ENCODE measurements at places on chromosomes 12 and 14.
A peak's percentile ranks its signal among the peaks of the same experiment; 100 is the strongest.

- DNase-seq: no peak
Measured at GRCh38 chr14:29461101-29461500, 466.5 kb downstream of the PRKD1 start.

- DNase-seq: no peak
Measured at GRCh38 chr14:99423434-99423833, 57.2 kb downstream of the SETD3 start.

- DNase-seq: no peak
Measured at GRCh38 chr14:98761993-98762392, 510.0 kb downstream of the BCL11B start.

- DNase-seq: no peak
Measured at GRCh38 chr12:45707241-45707857, 22.2 kb upstream of the ARID2 start.

DNA sequence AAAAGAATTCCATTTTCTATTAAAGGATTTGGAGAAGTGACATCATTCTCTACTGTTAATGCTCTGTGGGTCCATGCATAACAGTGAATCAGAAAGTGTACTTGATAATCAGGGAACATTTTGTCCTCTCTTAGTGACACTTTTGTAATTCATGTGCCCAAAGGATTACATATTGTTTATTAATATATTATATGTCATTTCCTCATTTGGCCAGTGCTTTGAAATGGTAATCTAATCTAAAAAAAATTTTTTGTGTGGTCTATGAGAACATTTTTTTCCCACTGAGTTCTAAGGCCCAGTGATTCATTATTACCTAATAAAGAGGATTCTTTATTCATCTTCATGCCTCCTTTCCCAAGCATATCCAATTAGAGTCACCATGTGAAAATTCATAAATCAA, 79.7 kb upstream of the MYF6 start:
- DNase-seq: no peak

DNA sequence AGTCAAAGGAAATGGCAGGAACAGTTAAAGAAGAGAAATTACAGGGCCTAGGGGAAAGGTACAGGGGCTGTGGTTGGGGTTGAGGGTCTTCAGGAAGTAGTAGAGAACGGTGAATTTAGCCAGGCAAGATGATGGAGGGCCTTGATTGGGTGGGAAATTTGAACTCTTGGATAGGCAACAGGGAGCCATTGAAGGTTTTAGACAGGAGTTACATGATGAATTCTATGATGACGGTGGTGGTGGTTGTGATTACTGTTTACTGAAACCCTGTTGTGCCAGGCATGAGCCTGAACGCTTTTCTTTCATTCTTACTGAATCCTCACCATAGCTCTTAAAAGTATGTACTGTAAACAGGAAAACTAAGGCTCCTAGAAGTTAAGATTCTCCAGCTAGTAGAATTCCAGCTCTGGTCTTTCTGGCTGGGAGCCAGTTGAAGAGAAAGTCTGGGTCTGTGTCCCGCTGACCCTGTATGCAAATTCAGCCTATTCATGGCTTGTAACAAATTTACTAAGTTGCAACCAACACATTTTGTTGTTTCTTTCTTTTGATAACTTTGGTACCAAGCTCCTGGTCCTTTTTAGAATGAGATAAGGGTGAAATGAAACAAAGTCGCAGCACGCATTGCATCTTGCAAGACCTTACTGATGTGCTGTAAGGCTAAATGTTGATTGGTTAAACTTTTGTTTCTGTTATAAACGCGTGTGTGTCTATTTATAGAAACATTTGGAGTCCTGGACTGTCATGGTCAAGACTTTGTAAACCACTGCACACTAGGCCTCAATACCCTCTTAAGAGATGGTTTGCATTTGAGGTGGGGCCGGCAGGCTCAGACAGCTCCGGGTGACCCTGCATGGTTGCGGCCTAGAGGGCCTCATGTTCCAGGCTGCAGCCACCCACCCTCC, 6.0 kb downstream of the ORAI1 start:
- DNase-seq: no peak

DNA sequence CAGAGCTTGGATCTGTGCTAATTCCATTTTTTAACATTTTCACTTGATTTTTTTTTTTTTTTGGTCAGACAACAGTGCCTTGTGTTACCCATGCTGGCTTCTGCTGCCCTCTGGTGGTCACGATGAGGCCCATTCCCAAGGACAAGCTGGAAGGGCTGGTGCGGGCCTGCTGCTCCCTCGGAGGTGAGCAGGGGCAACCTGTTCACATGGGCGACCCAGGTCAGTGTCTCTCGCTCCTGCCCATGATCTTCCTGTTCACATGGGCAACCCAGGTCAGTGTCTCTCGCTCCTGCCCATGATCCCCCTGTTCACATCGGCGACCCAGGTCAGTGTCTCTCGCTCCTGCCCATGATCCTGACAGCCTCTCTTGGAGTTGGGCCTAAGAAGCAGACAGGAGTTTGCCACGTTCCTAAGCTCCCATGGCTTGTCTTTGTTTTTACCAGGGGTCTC, 59.4 kb downstream of the DGLUCY start:
- peak; percentile 52 for DNase-seq

- DNase-seq: no peak
Measured at GRCh38 chr12:77888611-77889010, 57.9 kb downstream of the NAV3 start.

DNA sequence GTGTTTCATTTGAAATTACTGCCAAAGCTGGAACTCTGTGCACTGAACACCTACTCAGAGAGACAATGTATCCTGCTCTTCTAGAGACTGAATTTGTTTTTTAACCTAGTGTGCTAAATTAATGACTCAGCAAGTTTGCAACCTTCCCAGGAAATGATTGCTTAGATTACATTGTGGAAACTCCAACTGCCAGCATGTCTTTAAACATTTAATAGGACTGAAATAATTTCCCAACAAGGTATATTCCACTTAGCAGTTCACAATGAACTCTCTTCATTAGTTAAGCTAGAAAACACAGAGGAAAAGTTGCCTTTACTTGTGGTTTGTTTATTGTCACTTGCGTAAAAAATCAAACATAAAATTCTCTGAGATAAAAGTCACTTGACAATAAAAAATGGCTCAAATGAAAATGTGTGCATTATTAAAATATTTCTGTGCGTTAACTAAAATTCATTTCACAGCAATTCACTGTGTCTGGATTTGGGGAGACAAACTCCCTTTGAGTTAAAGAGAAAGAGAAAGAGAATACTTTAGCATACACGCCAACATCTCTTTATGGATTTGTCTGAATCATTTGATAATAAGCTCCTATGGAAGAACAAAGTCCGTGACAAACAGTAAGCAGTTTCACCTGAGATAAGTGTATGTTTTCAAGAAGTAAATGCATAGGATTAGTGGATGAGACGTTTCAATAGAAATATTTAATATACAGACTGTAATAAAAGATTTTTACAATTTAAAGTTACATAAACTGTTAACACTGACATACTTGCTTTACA, 284.0 kb downstream of the PRKD1 start:
- no peak for DNase-seq

DNA sequence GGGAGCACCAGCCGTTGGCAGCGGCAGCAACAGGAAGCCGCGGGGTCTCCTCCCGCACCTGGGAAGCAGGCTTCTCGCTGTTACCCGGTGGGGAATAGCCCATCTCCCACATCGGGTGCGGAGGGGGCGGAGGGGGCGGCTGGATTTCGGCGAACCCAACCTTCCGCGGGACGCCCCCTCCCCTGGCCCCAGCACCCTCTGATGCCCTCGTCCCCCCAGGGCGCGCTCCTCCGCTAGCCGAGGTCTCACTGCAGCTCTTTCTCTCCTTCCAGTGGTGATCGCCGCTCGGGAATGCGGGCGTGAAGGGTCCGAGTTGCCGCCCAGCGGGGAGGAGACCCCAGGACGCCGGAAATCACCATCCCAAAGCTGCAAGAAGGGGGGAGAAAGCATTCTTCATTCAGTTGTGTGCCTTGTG, 303 bp downstream of the SAMD4A start:
- no peak for DNase-seq

DNA sequence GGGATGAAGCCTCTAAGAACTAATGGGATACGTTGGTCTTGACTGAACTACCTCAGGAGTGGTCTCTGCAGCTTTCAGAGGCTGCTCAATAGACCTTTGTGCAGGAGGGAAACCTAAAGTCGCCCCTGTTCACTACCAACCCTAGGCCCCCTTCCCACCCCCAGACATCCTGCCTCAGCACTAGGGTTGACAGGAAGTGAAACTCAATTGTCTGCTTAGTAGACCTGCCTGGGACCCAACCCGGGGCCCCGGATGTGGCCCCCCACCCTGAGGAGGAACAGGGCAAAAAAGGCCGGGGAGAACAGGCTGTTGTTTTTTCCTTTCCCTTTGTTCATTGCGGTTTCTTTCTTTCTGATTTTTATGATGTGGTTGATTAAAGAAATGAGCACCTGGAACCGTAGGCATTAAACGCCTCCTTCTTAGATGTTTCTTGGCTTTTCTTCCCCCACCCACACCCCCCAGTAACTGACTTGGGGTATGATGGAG, 1.6 kb upstream of the DGKA start:
- peak; percentile 70 for DNase-seq

DNA sequence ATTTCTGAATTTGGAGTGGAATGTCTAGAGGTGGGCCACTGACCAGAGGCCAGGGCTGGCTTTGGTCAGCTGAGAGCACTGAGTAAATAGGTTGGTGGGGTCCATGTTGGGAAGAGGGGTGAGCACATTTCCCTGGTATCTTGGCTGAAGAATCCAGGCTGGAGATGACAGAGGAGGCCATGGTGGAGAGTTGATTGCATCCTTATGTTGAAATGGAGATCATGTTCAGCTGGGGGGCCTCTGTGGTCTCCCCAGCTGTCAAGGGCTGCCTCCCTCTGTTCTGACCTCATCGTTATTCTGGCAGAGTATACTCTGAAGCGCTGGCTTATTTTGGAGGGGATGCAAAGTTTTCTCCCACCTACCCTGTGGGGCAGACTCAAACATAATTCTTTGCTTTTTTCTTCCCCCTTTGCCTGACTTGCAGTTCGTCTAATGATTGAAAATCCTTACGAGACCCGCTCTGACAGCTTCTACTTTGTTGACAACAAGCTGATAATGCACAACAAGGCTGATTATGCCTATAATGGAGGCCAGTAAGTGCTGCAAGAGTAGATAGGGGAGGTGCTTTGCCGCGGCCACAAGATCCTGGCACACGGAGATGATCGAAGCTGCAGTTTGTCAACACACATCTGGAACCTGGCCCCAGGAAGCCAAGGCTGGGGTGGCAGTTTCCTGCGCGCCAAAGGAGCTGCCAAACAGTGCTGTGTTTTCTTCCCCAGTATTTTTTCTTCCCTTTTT, 6.0 kb upstream of the ACADS start:
- DNase-seq: no peak

DNA sequence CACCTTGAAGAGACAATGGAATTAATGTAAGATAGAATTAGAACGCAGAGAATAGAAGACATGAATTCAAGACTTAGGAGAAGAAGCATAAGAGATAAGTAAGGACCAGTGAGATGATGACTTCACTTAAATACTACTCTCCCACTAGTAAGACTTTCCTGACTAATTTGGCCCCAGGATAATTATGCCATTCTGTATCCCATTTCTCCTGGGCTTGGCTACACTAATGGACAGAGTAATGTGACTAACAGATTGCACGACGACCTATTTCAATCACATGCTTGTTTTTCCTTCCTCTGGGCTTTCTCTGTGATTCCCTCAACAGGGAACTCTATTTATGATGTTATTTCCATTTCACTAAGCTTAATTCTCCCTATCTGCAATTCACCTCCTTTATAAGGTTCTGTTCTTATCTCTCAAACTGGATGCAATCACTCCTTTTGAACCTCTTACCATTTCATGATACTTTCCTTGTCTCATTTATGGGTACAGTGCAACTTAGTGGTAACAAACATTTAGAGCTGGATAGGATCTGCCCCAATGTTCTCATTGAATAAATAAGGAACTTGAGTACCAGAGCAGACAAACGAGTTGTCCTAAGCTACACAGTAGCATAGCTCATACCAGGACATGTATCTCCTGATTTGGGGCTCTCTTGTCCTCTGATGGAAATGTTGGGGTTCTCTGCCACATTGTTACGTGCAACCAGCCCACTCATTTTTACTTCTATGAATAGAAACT, 102.7 kb downstream of the BTG1 start:
- DNase-seq: no peak

DNA sequence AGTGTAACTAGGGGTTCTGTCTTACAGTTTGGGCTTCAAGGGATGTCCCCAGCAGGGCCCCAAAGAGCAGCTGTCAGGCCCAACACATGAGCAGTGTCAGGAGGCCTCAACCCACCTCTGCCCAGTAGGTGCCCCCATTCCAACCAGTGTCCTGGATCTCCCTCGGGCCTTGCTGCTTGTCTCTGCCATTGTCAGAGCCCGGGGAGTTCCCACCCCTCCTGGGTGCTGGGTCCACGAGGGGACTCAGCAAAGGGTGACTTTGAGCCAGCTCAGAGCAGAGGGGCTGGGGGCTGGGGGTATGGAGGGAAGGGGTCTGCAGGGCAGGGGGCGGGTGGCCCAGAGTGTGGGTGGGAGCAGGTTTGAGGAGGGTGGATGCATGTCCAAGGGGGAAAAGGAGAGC, 18.0 kb upstream of the BEGAIN start:
- DNase-seq: no peak

DNA sequence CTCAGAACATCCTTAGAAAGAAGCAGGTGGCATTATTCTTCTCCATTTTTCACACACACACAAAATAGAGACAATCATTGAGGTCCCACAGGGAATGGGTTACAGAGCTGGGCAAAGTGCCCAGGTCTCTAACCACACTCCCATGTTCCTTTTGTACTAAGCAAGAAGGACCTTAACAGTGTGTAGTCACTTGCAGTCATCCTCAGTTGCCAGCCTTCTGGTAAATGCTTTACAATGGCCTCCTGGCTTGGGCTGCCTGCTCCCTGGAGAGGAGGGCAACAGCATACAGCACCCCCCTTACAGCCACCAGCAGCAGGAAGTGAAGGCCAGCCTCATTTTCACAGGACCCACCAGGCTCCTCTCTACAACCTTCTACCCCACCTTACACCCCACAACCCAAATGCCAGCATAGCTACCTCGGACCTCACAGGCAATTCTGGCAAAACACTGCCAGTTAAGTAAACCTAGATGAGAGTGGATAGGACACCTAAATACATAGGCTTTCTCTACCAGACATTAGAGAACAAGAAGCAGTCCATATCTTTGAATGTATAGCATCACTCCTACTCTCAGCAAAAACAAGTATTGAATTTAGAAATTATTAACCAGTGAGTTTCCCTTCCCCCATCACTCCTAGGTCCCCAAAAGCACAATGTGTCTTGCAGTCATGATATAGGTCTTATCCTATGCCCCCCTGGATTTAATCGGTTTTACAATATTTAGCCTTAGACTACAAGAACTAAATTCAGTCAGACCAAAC, 88.1 kb downstream of the PPP2R5E start:
- no peak for DNase-seq

GRCh38 chr14:31835049-31835448, 242.1 kb upstream of the ARHGAP5 start:
- no peak for DNase-seq

DNA sequence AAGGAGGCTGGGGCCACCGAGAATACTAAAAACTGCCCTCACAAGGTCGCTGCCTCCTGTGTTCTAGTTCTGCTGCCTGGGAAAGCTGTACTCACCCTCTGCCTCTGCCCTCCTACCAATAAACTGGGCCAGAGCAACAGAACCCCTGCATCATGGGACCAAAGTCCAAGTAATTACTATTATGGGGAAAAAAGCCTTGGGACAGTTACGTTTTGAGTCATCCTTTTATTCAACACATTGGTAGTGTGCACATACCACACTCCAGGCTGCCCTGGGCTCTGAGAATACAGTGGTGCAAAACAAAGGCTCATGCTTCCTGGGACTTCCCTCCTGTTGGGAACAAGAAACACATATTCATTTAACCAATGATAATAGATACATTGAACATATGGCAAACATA, 49.0 kb downstream of the CACNA1C start:
- DNase-seq: no peak
